ENCODE measurements at places on chromosomes 16 and 17.

- DNase-seq: no peak
Observed at GRCh38 chr17:46818929-46819859, 702 bp upstream of the WNT3 start.

DNA sequence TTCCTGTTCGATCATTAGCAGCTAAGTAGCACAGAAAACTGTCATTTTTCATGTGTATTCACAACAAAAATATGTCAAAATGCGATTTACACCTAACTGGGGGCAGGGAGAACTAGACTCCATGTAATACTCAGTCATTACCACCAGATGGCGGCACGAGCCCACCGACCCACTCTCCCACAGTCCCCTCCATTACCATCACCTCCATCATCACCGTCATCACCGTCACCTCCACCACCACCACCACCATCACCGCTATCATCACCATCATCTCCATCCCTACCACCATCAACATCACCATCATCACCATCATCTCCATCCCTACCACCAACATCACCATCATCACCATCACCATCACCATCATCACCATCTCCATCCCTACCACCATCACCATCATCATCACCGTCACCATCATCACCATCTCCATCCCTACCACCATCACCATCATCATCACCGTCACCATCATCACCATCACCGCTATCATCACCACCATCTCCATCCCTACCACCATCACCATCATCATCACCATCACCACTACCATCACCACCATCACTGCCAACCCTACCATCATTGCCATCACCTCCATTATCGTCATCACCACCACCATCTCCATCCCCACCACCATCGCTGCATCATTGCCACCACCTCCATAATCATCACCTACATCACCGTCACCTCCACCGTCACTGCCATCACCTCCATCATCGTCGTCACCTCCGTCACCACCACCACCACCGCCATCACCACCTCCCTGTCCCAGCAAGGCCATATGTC, 14.4 kb downstream of the NDUFAF8 start:
- DNase-seq: peak; percentile 73

DNA sequence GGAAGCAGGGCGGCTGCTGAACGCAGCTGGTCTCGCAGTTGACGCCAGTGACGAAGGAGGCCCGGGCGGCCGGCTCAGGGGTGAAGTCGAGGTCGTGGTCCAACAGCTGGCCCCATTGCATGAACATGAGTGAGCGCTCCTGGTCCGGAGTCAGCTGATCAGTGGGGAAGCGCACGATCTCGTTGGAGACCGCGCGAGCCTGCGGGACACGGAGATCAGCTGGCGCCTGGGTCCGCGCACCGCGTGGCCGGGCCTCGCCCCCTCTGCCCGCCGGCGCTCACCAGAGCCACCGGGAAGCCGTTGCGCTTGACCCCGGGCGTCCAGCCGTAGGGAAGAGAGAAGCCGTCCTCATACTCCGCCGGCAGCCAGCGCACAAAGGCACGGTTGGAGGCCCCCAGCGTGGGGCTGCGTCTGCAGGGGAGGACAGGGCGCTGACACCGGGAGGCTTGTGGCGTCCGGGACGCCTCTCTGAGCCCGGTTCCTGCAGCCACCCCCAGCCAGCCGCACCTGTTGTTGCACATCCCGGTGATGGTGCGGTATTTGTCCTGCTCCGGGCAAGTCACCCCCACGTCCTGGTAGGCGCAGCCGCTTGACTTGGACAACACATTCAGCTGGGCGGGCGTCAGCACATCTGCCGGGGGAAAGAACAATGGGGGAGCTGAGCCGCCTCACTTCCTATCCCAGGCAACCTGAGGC, 1.6 kb downstream of the MPO start:
- DNase-seq: no peak

DNA sequence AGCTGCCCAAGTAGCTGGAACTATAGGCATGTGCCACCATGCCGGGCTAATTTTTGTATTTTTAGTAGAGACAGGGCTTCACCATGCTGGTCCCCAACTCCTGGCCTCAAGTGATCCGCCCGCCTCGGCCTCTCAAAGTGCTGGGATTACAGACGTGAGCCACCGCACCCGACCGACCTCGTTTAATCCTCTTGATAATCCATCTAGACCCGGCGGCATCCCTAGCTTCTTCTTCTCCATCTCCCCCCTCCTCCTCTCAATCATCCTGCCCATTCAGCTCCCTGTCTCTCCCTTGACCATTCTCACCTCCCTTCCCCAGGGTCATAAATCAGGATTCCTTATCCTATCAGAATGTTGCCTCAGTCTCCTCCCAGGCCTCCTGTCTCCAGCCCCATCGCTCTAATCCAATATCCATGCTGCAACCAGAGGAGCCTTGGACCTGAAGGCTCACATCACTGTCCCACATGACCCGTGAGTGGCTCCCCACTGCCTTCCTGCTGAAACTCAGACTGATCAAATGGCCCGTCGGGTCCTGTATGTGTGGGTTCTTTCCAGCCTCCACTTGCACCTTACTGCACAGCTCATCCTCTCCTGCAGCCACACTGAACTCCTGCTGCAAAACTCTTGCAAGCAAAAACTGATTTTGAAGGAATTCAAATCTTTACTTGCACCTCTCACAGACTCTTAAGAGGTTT, 74.1 kb upstream of the CDH5 start:
- no peak for DNase-seq

DNA sequence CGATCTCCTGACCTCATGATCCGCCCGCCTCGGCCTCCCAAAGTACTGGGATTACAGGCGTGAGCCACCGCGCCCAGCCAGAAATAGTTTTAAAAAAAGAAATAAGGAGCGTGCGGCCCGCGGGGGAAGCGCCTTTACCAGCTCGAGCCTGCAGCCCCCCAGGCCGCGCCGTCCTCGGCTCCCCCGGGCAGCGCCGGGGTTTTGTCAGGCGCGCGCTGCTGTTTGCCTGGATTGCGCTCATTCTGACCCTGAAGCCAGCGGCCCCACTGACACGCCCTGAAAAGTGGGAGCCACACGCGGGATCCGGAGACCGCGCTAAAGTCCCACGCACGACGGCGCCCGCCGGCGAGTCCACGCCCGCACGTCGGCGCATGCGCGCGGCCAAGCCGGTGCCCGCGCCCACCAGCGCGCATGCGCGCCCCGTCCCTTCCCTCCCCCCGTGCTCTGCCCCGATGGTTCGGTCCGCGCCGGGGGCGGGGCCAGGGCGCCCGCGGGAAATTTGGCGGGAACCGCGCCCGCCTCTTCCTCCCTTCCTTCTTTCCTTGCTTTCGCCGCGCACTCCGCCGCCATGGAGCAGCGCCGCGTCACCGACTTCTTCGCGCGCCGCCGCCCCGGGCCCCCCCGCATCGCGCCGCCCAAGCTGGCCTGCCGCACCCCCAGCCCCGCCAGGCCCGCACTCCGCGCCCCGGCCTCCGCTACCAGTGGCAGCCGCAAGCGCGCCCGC, at the start of gene CDT1:
CDT1 (plus strand) TSS at position 526 of the 724 bp plus-strand sequence; CDS start at position 569, 43 bp downstream.
- DNase-seq: peak; percentile 91

DNA sequence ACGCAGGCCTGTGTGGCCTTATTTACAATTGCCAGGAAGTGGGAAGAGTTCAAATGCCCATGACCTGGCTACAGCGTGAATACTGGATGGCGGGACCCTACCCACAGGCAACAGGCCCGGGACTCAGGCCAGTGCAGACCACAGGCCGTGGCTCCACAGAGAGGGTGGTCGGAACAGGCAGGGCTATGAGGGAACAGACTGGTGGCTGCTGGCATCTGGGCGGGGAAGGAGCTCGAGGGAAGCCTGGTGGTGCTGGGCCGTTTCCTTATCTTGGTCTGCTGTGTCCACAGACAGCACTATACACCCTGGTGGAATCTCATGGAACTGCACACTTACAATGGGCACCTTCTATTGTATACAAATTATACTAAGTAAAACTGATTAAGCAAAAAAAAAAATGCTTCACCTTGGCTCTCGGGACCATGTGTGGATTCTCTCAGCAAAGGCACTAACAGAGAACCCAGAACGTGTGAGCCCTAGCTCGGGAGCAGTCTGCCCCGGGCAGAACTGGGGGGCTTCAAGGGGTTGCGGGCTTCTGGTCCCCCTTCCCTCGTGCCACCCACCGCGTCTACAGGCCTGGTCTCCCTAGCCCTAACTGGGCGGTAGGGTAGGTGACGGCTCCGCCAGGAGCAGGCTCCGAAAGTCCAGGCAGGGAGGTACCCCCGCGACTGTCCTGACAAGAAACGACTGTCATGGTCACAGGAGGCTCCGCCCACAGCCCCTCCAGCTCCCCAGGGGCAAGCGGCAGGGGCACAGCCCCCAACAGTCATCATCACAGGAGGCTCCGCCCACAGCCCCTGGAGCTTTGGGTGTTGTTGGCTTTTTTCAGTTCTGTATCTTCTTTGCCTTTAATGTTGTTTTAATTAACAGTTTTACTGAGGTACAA, 21.8 kb downstream of the CEP131 start:
- DNase-seq: peak; percentile 71

DNA sequence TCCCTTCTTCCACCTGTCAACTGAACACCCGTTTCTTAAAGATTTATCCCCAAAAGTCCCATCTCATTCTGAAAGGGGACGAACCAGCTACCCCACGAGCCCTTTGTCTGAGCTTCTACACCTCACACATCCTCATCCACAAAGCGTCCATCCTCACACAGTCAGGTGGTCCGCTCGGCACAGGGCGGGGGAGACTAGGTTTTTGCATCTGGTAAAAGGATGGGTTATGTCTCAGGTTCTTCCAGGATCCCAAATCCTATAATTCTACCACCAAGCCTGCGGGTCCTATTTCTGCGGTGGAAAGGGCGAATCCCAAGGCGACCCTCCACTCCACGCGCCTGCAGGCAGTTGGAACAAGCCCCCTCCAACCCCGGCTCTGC, 458 bp downstream of the GFOD2 start:
- DNase-seq: no peak

DNA sequence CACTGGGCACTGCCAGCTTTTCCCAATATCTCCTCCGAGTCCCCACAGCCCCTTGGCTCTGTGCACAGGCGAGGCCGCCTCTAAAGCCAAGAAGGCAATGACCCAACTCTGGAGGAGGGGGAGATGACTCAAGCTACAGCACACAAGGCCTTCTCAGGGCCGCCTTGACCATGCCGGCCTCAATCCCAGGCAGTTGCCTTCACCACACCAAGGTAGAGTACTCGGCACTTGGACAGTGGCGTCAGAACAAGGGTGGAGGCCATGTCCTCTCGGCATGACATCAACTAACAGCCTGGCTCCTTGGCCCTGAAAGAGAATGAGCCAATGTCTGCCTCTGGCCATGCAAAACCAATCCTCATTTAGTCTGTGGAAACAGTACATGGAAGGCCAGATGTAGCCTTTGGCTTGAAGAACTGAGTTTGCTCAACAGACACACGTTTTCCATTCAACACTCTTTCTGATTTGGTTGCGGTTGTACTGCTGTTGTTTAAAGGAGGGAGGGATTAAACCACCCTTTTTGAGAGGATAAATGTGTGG, 139.6 kb downstream of the XYLT1 start:
- DNase-seq: no peak

- no peak for DNase-seq
Observed at GRCh38 chr16:86640265-86640843, 62.0 kb downstream of the FOXL1 start.

DNA sequence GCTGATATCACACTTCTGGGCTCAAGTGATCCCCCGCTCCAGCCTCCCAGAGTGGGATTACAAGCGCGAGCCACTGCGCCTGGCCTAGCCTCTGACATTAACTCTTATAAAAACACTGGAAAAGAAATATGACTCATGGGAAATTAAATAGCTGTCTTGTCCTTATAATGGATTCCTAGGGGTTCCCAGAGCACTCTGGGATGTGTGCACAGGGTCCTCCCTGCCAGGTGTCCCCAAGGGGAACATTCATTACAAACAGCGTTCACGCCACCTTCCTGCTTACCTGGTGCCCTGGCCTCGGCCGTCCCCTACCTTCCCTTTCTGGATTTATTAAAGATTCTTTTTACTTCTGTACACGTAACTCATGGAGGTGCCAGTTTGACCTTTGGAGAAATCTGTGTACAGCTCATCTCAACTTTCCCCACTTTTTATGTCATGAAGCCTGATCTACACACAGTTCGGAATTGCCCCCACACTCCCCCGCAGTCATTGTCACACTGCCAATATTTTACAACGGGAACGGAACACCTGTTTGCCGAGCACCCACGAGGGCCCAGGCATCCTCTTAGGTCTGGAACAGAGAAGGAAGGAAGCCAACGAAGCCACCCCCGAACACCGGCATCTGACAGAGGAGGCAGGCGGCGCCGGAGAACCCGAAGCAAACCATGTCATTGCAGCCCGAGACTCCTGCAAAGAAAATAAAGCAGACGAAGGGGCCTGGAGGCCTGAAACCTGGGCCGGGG, 39.7 kb upstream of the MEAK7 start:
- DNase-seq: no peak

- DNase-seq: no peak
Observed at GRCh38 chr16:50298591-50299507, 32.5 kb downstream of the ADCY7 start.

GRCh38 chr17:45043813-45044540, 7.5 kb downstream of the DCAKD start:
- no peak for DNase-seq

DNA sequence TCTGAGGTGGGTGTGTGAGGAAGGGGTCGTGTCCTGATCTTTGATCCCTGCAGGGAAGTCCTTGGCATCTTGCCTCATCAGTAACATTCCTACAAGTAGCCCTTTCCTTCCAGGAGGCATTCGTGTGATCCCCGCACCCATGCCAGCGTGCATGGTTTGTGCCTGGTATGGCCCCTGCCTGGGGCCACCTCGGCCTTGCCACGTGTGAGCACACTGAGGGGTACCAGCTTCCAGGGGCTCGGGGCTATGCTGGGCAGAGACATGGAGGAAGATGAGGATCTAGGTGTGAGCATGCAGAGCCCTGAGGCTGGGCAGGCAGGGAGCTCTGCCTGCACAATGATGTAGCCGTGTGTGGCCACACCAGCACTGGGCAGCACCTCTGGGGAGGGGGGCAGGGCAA, 6.0 kb downstream of the HSD3B7 start:
- DNase-seq: no peak

GRCh38 chr17:67707442-67707841, 10.3 kb upstream of the NOL11 start:
- no peak for DNase-seq

GRCh38 chr17:77439189-77440018, 298.6 kb downstream of the SEC14L1 start:
- no peak for DNase-seq

- DNase-seq: no peak
Observed at GRCh38 chr17:81539571-81539900, 11.4 kb downstream of the FSCN2 start.
